Subcutaneous adipose tissue (tissue), 4 donors: ENCODE measurements at places on chromosomes 6 and 20. TPM values are rescaled to one million over a fixed set of nuclear protein-coding genes. Genes with fewer than 3 reads are reported as not detected.

Gene CFB
- total RNA-seq = 34.6 TPM

Gene DSP
- 2.8 TPM for total RNA-seq

Gene R3HDML
- total RNA-seq = not detected

Gene LMBRD1
- 52.9 TPM for total RNA-seq

Gene EBF4
- 2.4 TPM for total RNA-seq

Gene IMPG1
- not detected for total RNA-seq

Gene RIPOR2
- total RNA-seq = 10.1 TPM

Gene NAA20
- 25.4 TPM for total RNA-seq

Gene TTK
- total RNA-seq = 1.1 TPM

Gene COX4I2
- 2.6 TPM for total RNA-seq

Gene TBXT
- total RNA-seq = not detected

Gene ATP5F1E
- total RNA-seq = 36.1 TPM

Gene ME1
- 52.0 TPM for total RNA-seq

Gene PROCR
- 78.1 TPM for total RNA-seq

Gene OPN5
- total RNA-seq = not detected

Gene ZC3H12D
- total RNA-seq = 1.8 TPM

Gene TCEA2
- total RNA-seq = 36.9 TPM

Gene EPPIN
- total RNA-seq = not detected

Gene SGK2
- 5.5 TPM for total RNA-seq

Gene SLC17A1
- total RNA-seq = not detected

Gene ENPP5
- total RNA-seq = 0.82 TPM

Gene SPO11
- not detected for total RNA-seq

Gene ASIP
- 1.2 TPM for total RNA-seq

Gene DUSP15
- total RNA-seq = not detected

Gene FGD2
- total RNA-seq = 38.0 TPM

Gene SEMG1
- not detected for total RNA-seq

Gene POM121L2
- not detected for total RNA-seq

Gene MAPK13
- 3.1 TPM for total RNA-seq

Gene LTA
- not detected for total RNA-seq

Gene TAF4
- 10.9 TPM for total RNA-seq

Gene TRDN
- 2.8 TPM for total RNA-seq

Gene GJA10
- not detected for total RNA-seq

Gene HSP90AB1
- 750 TPM for total RNA-seq

Gene ZNF165
- total RNA-seq = 0.88 TPM

Gene SYTL3
- 1.3 TPM for total RNA-seq

Gene SLC24A3
- total RNA-seq = 10.6 TPM

Gene CEP162
- 17.8 TPM for total RNA-seq

Gene TMEM244
- not detected for total RNA-seq

Gene SLCO4A1
- 25.8 TPM for total RNA-seq

Gene MOXD1
- total RNA-seq = 4.8 TPM

Gene KCNQ2
- total RNA-seq = not detected

Gene TAGAP
- total RNA-seq = 0.57 TPM

Gene C6orf163
- 3.7 TPM for total RNA-seq

Gene EMILIN3
- total RNA-seq = not detected

Gene PI16
- total RNA-seq = 7.5 TPM

Gene ADGRG6
- 18.5 TPM for total RNA-seq

Gene SNRPB2
- 12.6 TPM for total RNA-seq

Gene BMP2
- 17.7 TPM for total RNA-seq

Gene GGTLC1
- total RNA-seq = not detected

Gene ARMH2
- total RNA-seq = not detected

Gene ATP6V1G2
- total RNA-seq = not detected

Gene EYA2
- total RNA-seq = 2.2 TPM

Gene C20orf96
- total RNA-seq = 3.1 TPM

Gene C6orf89
- total RNA-seq = 36.2 TPM

Gene GRM4
- total RNA-seq = not detected
